ENCODE measurements at places on chromosomes 2 and 18.

- no peak for DNase-seq
These were observed 291.8 kb upstream of the LRATD1 start for GRCh38 chr2:14340703-14341102.

DNA sequence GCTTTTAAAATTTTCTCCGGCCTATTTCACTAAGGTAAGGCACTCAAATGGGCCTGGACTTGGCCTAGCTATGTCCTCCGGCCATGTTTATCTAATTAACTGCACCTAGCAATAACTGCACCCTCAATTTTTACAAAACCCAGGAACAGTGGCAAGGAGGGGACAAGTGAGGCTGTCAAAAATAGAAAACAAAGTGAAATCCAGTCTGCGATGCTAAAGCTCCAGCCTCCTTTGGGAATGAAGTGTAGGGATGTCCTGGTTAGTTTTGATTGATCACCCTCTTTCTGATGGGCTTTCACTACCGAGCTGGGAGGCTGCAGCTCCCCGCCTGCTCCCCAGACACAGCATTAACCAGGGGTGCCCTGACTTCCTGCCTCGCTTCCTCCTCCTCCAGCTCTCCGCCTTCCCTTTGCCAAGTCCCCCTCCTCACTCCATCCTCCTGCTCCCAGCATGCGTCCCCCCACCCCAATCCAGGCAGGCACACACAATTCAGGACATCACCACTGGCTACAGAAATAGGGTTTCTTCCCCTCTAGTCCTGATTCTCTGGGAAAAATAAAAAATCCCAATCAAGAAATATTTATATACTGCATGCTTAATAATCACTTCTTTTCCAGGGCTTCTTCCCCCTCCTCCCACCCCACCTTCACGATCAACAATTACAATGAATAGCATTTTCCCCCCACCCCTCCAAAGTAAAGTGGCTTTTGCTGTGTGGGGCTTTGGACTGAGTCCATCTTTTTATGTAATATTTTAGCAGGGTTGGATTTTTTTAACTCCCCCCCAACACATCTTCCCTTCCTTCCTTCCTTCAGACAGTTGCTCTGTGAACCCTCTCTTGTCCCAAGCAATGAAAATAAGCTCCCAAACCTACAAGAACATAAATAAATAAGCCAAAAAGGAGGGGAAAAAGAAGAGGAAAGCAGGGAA, 3.3 kb upstream of the POU3F3 start:
- DNase-seq, result no peak

DNA sequence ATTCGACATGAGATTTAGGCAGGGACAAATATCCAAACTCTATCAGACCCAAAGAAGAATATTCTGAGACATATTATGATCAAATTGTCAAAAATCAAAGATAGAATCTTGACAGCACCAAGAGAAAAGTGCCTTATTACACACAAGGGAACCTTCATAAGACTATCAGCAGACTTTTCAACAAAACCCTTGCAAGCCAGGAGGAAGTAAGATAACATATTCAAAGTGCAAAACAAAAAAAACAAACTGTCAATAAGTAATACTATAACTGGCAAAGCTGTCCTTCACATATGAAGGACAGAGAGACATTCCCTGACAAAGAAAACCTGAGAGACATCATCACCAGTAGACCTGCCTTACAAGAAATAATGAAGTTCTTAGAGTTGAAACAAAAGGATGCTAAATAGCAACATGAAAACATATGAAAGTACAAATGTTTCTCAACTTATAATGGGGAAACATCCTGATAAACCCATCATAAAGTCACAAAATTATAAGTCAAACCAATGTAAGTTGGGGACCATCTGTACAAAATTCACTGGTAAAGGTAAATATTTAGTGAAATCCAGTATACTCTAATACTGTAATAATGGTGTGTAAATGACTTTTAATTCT, 76.6 kb downstream of the FAM171B start:
- no peak for DNase-seq

DNA sequence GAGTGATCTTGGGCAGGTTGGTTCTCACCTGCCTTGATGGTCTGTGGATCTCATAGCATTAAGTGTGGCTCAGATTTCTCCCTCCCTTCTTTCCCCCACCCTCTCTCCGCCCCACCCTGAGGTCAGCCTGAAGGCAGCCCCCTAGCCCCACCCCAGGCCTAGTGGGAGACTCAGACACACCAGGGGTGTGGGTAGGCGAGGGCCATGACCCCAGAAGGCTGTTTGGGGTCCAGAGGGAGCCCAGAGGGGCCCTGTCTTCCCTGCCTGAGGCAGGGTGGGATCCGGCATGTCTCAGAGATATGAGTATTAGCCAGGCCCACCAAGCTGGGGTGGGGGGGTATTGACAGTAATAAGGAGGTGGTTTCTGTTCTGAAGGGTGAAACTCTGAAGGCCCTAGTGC, 160.5 kb downstream of the GLI2 start:
- no peak for DNase-seq

Data from AG09309 (cell line).